Psoas muscle (tissue), 8 donors: ENCODE measurements at places on chromosomes 3 and 15.

DNA sequence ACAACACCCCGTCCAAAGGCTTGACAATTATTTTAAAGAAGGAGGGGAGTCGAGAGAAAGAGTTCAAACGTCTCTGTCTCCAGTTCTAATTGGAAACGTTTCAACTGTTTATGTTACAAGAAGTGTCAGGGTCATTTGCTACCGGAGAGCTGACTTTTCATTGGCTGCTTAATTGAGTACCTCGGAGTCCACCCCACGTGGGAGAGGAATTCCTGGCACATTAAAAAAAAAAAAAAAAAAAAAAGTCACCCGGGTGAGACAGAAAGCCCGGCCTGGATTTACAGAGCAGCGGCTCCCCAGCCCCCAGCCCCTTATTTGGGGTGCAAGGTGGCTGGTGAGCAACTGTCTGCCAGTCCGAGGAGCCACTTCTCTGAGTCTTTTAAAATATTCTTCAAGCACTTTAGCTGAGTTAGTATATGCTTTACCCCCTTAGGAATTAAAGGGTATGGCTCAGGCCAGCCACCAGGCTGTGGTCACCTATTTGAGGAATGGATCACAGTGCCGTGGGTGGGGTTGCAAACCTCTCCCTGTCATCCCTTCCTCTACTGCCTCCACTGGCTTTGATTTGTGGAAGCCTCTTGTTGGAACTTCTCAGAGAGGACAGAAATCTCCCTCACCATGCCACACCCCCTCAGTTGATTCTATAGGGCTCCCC lies 3.9 kb upstream of the TLE3 start:
- DNase-seq, result no peak

DNA sequence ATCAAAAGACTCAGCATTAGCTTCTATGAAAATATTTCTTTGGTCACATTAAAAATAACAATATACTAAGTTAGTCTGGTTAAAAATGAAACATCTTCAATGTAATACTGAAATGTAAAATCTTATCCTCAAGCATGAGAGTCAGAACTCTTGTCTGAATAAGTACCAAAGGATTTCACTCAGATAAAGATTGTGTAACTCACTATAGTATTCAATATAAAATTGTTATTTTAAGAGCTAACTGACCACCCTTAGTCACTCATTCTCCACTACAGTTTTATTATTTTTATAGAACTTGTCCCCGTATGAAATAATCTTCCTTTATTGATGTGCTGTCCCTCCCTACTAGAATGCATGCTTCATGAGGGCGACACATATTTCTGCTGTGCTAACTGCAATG lies 426.3 kb downstream of the MECOM start:
- DNase-seq, result no peak

- no peak for DNase-seq
These were observed 241.6 kb upstream of the CNTN6 start for GRCh38 chr3:851098-851790.

DNA sequence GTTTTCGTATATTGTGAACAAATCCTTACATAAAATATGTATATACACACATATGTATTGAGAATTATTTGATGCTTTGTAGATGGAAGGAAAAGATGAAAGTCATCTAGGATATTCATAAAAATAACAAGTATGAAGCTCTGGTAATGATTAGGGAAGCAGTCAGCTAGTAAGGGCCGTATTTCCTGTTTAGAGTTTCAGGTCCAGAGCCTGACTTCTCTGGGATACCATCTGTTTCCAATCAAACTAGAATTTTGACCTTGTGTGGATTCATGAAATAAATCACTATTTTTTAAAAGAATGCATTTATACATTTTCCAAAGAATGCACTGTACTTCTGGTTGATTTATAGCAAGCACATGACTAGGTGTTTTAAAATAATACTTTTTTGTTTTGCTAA lies 156.1 kb upstream of the CGNL1 start:
- no peak for DNase-seq

DNA sequence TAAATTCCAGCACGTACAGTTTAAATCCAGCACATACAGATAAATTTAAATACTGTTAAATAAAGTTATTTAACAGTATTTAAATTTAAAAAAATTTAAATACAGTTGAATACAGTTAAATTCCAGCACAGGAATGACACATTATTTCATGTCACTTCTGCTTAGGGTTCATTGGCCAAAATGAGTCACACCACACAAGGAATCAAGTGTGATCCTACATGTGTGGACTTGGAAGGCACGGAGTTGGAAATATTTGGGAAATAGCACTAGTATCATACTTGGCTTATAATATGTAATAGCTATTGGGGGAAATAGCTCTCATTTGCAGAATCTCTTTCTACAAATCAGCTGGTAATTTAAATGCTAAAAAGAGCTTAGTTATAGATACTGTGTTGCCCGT lies 10.6 kb downstream of the RAB7A start:
- no peak for DNase-seq

- no peak for DNase-seq
These were observed 111.5 kb upstream of the ETV5 start for GRCh38 chr3:186220365-186220764.

- DNase-seq, result no peak
These were observed 64.4 kb downstream of the UACA start for GRCh38 chr15:70698836-70699390.

DNA sequence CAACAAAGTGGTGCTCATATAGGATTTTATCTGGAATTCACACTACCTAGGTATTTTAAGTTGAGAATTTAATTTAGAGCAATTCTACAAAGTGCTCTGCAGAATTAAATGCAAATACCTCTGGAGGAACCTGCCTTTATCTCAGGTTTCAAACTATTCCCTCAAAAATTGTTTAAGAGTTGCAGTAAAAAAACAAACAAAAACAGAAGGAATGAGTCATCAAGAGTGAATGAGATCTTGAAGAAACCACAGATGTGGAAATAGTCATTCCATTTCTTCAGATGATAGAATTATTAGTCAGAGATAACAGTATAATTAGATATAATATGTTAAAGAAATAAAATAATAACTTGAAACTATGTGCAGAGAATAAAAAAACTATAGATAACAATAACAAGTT lies 80.8 kb upstream of the SCN5A start:
- no peak for DNase-seq

DNA sequence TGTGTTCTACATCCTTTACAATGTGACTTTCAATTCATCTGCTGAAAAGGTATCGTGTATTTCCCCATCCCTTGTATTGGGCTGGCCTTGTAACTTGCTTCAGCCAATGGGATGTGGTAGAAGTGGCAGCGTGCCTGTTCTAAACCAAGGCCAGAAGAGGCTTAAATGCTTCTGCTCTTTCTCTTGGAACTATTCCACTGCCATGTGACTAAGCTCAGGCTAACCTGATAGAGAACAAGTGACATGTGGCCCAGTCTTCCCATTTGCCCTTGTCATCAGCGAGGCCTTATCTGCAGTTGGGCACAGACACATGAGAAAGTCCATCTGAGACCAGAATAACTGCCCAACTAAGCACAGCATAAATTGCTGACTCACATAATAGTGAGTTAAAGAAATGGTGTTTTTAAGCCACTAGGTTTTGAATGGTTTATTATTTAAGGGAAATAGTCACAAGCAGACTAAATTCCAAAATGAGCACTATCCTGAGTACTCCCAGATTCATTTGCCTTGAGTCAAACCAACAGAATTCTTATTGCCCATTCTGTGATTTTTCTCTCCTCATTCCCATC lies 230.2 kb downstream of the CPNE4 start:
- no peak for DNase-seq

DNA sequence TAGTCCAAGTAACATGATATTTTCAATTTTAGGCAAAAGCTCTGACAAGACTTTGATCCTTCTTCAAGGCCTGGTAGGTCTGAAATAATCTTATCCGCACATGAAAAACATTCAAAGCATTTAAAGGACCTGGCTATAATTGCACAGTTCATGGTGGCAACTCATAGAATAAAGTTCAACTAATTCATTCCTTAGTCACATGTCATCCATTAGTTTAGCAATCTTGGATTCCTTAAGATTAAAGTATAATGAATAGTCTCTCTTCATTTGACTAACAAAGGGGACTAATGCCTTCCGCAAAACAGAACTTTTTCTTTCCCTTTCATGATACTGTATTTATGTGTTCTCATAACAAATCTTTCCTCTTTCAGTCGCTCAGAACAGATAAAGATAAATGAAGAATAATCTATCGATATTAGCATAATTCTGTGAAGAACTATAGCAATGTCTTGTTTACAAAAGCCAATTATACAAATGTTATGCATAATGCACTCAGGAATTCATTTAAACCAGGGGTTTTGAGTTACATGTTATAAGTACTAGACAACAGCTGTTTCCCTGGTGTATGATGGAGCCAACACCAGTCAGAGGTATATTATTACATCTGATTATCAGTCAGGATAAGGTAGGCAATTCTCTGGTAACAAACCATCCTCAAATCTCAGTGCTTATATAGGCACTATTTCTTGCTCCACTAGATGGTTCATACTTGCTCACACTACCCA lies 172.5 kb downstream of the POTEB3 start:
- DNase-seq, result no peak

DNA sequence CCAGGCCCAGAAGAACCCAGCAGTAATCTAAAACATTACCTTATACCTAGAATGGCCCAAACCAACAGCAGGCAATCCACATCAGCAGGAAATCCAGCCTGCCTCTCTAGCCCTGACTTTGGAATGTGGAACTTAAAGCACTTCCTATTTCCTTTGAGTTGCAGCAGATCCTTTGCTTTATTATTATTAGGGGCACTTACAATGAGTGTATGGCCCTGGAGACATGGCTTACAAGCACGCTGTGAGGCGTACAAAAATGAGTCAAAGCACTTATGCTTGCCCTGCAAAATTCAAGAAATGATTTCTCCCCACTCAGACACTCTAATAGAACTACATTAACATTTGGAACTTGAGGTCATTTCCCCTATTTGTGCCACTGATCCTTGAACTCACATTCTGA lies 9.5 kb upstream of the KNSTRN start:
- DNase-seq, result no peak

DNA sequence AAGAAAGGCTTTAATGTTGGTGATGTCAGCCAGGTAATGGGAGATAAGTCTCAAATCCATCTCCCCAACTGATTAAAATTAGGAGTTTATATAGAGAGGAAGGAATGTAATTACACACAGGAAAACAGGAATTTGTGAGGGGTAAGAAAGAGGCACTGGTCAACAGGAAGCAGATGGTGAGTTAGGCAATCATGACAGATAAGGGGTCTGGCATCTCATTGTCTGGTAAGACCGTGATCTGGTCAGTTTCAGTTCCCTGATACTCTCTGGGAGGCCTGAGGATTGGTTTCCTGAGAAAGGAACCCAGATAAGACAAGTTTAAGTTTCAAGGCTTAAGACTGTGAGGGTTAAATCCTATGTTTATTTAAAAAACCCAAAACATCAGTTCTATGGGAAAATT lies 414.7 kb upstream of the ARRDC4 start:
- DNase-seq, result no peak

DNA sequence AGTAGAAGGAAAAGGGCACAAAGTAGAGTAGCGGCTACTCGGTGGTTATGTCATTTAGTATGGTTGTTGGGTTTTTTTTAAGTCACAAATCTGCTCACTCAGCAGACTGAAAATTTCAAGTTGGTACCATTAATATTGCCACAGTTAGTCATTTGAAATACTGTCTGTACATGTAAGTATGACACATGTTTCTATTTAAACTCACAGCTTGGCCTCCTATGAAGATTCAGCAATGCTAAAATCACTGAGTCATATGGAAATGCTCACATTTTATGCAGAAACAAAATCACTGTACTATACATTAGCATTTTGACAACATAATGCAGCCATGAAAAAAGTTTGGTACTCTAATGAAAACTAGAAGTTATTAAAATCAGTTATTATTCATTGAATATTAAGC lies 571.9 kb downstream of the TAFA4 start:
- no peak for DNase-seq

- peak; percentile 90 for DNase-seq
These were observed 2.3 kb downstream of the SETD5 start for GRCh38 chr3:9399746-9400145.

DNA sequence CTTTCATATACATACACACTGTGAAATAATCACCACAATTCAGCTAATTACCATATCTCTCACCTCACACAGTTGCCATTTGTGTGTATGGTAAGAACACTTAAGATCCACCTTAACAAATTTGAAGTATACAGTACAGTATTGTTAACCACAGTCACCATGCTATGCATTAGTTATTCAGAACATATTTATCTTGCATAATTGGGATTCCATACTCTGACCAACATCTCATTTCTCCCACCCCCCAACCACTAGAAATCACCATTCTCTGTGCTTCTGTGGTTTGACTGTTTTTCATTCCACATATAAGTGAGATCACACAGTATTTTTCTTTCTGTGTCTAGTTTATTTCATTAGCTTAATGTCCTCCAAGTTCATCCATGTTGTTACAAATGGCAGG lies 247.7 kb upstream of the CTNNB1 start:
- DNase-seq, result no peak

DNA sequence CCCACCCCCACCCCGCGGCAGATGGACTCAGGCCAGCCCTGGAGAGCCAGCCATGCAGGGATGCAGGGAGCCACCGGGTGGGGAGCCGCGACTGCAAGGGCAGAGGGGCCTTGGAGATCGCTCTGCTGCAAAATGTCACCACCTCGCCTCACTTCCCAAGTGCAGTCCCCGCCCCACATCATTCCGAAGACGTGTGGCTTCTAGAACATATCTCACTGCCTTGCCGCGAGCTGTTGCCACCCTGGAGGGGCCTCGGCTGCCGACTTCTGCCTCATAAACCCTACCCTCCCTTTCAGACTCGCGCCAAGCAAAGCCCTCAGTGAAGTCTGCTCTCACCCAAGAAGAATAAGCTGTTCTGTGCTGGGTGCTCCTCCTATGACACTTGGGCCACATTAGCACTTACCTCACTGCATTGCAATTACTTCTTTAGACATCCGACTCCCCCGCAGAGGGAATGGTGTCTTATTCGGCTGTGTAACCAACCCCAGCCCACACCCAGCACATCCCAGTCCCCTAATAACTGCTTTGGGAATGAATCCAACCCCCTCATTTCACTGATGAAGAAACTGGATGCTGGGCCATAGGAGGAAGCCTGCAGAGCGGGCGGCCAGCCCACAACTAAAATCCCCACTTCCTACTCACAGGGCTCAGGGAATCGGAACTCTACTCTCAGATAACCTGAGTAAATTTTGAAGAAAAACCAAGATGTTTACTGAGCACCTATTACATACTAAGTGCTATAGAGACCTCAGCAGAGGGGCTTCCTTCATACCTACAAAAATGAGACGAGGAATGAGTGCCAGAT lies 8.6 kb downstream of the TLE3 start:
- peak; percentile 44 for DNase-seq
